ENCODE measurements at places on chromosomes 2 and 18. TPM values are rescaled to one million over a fixed set of nuclear protein-coding genes. Genes with fewer than 3 reads are reported as not detected.

DNA sequence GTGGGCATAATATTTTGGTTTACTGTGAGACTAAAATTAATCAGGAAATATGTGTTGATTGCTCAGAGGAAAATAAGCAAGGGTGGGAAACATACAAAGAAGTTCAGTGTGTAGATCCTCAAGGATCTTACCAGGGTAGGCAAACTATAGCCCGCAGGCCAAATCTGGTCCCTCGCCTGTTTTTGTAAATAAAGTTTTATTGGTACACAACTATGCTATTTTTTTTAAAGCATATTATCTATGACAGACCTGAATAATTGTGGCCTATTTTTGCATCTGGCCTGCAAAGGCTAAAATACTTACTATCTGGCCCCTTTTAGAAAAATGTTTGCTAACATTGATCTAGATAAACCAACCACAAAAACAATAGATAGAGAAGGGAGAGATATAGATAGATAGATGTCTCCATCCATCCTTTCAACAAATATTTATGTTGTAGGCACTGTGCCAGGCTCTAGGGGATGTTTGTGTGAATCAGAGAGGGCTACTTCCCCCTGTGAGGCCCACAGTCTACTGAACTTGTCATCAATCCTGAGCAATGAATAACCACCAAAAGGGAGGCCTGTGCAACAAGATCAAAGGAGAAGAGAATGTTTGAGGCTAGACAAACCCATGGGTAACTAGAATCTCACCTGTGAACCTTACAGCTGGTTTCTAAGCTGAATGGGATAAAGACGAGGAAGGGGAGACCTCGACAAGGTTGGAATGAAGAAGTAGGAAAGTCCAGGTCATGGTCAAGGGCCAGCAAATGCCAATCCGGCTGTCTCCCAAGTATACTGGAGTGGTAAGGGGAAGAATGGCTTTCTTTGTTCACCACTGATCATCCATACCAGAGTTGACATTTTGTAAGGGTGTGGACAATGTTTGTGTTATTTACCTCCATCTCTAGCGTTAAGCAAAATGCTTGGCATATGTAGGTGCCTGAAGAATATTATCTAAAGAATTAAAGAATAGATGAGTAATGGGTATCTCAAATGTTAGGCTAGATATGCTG is 23.6 kb downstream of the ALPK2 start:
- DNase-seq: no peak

Gene NPAS2
- total RNA-seq: 72.8 TPM

Gene ZNF396
- total RNA-seq: 2.8 TPM

- no peak for DNase-seq
Observed at GRCh38 chr2:234331566-234331965, 165.3 kb downstream of the ARL4C start.
